Right ventricle myocardium superior (tissue), 1 donor: ENCODE measurements at places on chromosomes 5 and 9. TPM values are rescaled to one million over a fixed set of nuclear protein-coding genes. Genes with fewer than 3 reads are reported as not detected.

Gene ZNF454
- 1.5 TPM for total RNA-seq

DNA sequence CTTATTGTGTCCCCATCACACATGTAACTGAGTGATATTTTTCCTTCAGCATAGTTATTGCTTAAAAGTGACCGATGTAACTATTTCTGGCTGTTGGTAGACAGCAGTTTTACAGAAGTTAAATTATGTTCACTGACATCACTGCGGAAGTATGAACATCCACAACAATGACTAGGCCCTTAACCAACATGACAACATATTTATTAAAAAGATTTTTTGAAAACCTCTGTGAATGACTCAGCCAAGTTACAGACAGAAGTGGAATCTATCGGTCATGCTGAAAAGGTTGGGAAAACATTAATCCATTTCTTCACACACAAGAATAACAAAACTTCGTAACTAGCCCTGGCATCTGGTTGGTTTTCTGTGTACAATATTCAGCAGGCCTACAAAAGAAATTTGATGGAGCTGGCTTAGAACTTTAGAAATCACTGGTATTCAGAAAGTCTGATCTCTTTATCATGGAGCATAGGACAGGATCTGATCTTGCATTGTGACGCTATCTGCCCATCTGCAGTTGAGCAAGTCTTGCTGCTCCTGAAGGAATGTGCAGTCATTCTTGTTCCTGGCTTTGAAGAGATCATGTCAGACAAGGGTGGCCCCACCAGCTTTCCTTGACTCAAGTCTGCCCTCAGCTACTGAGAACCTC lies 6.5 kb downstream of the GLIS3 start:
- no peak for DNase-seq

- DNase-seq: no peak
Observed at GRCh38 chr9:107973451-107973850, 483.9 kb upstream of the KLF4 start.

DNA sequence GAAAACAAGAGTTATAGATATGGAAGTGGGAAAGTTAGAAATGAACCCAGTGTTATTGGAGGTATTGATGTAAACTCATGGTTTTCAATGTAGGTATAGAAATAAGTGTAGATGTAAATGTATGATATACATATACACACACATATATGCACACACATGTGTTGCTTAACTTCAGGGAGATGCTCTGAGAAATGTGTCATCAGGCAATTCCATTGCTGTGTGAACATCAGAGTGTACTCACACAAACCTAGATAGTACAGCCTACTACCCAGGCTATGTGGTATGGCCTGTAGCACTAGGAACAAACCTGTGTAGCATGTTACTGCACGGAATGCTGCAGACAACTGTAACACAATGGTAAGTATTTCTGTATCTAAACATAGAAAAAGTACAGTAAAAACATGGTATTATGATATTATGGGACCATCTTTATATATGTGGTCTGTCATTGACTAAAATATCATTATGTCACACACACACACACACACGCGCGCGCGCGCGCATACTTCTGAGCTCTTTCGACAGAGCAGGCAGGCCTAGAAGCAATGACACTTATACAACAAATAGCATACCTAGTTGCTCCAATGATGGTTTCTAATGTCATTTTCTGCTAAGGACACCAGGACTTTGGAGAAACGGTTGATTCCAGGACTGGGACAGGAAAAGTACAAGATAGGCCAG lies 86.6 kb downstream of the MACROH2A1 start:
- DNase-seq: no peak
